ENCODE measurements at places on chromosomes 1 and 21.

- DNase-seq = no peak
These were observed 672 bp upstream of the PHLDA3 start for GRCh38 chr1:201469645-201470074.

- no peak for DNase-seq
These were observed 3.1 kb downstream of the COL6A1 start for GRCh38 chr21:45984584-45985095.

DNA sequence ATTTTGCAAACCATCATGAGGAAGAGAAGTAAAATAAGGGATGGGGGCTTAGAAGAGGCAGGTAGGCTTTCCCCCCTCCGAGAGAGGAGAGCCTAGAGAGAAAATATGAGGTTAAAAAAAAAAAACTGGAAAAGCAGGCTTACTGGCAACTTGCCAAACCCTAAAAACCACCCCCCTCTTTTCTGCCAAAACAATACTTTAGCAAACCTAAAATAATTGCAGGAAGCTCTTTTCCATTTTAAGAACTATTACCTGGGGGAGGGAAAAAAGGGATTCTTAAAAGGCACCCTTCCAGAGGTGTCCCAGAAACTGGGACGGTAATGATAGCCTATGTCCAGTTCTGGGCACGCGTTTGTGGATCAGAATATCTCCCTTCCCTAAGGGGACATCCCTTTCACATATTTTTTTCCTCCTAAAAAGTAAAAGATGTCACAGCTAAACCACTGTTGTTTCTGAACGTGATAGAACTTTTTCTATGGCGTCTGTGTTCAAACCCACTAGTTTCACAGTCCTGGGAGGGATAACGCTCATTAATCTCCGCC, 1.1 kb upstream of the NFIA start:
- no peak for DNase-seq

DNA sequence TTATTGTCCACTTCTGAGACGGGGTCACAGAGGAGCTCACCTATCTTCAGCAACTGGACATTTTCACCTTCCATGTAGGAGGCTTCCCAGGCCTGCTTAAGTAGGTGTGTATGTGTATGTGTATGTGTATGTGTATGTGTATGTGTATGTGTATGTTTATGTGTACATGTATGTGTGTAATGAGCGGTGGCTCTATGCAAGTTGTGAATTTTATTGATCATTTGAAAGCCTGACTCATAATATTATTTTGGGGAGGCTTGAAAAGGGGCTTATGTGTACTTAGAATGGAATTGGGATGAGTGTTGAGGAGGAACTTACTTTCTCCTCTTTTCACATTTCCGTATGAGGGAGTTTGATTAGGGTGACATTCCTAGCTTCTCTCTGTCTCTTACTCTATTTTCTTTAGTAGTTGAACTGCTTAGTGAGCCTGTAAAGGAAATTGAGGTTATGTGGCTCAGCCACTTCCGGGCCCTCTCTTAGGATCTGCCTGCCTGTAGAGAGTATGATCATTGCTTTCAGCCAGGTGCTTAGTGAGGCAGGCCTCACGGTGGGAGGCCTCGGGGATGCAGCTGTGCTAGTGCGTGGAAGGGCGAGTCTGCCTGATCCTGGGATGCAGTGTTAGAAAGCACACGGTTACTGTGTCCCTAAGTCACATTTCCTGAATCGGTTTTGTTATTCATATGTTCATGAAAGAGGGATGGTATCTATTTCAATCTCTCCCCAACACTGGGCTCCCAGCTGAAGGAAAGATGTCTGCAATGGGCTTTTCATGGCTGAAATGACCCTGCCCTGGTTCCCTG, 61.0 kb downstream of the IER5 start:
- peak; percentile 85 for DNase-seq

GRCh38 chr1:60637651-60638050, 444.7 kb upstream of the NFIA start:
- DNase-seq = no peak

DNA sequence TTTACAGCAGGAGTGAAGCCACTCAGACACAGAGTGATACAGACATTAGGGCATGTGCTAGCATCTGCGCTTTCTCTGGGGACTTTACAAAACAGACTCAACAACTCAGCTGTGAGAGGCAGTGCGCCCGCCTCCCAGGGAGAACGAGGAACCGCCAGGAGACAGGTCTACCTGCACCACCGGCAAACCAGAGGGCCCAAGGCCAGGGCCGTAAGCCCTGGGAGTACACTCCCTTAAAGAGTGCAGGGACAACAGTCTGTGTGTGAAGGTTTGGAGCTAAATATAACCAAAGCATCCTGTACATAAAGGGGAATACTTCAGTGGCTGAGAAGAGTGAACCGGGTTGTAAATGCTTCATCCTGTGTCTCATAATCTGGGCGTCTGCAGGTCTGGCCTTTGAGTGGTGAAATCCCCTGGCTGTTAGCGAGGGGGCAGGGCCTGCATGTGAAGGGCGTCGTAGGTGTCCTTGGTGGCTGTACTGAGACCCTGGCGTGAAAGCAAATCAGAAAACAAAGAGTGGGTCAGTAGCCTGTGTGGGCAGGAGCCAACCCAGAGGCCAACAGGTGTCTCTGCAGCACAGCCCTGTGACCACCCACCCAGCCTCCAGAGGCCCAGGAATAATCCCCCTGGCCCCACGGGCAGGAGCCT, 86.9 kb downstream of the CD247 start:
- DNase-seq = no peak

DNA sequence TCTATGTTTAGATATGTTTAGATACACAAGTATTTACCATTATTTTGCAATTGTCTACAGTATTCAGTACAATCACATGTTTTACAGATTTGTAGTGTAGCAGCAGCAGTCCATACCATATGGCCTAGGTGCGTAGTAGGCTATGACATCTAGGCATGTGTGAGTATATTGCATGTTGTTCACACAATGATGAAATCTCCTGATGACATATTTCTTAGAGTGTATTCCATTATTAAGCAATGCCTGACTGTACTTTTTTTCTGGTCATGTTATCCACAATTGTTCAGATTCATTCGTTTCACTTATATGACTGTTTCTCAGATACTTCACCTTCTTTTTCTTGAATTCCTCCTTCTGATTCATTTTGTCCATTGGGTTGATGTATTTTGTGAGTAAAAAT, 9.9 kb upstream of the BACE2 start:
- DNase-seq = no peak

DNA sequence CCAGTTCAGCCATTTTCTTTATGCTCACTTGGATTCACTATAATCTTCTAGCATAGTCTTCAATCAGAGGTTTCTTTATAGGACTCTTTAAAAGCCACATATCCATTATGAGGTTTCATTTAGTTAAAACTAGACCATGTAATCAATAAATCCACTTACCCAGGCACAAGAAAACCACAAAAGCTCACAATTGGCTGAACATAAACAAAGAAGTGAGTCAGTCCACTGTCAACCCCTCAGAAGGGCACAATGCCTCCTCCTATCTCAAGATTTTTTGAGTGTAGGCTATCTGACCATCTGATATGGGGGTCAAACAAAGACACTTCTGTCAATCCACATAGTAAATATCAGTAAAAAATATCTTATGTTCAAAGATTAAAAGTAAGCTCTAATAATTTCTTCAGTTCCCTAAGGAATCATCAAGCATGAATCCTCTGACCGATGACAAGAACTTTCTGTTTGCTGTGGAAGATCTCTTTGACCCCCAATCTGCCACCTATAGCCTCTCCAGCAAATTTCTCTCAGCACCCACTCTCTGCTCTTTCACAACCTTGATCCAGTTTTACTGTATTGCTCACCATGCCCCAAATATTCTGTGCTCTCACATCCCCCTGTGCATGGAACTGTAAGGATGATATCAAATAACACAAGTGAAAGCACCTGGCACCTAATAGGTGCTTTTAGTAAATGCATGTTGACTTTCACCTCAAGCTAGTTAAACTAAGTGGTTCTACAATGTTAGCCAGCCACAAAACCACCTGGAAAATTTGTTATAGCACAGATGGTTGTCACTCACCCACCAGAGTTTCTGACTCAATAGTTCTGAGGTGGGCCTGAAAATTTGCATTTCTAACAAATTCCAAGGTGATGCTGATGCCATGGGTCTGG, 16.7 kb downstream of the RAB3B start:
- no peak for DNase-seq

- DNase-seq = no peak
These were observed 69.0 kb downstream of the UBIAD1 start for GRCh38 chr1:11341901-11342552.

GRCh38 chr1:61318319-61319125, 236.2 kb downstream of the NFIA start:
- peak; percentile 92 for DNase-seq

DNA sequence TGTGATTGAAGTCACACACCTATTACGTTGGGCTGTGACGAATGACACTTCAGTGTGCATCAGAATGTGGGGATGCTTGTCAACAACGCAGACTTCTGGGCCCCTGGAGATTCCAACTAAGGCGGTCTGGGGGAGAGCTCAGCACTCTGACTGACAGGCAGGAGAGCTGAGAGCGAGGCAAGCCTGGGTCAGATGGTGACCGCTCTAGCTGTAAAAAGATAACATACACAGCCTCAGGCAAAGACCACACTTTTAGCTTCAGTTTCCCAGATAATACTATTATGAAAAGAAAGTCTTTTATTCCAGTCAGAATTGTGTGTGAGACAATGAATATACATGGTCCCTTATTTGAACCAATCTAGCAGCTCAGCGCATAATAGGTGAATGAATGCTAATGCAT, 25.4 kb downstream of the EDARADD start:
- DNase-seq = no peak

- DNase-seq = no peak
These were observed 142.4 kb downstream of the NAV1 start for GRCh38 chr1:201681375-201681774.

GRCh38 chr1:41501581-41501980, 17.1 kb upstream of the EDN2 start:
- DNase-seq = no peak

DNA sequence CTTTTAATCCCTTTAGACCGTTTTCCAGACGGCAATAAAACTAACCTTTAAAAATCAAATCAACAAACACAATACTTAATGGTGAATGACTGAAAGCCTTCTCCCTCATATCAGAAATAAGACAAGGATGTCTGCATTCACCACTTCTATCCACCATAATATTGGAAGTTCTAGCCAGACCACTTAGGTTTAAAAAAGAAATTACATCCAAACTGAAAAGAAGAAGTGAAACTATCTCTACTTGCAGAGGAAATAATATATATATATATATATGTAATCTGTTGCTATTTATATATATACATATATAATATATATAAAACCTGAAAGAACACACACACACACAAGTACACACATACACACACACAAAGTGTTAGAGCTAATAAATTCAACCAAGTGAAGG, 100.4 kb downstream of the BRINP3 start:
- DNase-seq = no peak

GRCh38 chr1:11725616-11726015, 10.3 kb upstream of the AGTRAP start:
- DNase-seq = no peak

GRCh38 chr1:83581747-83582146, 417.2 kb downstream of the TTLL7 start:
- no peak for DNase-seq

DNA sequence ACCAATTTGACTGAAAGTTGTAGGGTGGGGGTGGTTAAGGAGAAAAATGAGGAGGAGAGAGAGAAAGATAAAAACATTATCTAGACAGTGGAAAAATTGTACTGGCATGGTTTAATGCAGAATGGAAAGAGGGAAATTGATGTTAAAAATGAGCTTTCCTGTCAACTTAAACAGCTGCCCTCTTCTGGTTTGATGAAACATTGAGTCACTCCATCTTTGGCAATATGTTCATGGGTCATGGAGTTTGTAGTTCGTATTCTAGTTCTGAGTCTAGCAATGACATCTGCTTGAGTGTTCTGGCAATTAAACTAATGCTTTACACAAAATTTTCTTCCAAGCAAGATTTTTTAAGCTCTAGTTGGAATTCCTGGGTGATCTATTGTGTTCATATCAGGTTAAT, 9.6 kb downstream of the ZNF648 start:
- DNase-seq = peak; percentile 3

- DNase-seq = no peak
These were observed 5.2 kb upstream of the HSD3B2 start for GRCh38 chr1:119409731-119410130.

GRCh38 chr1:5716126-5716525, 276.1 kb downstream of the NPHP4 start:
- DNase-seq = no peak

DNA sequence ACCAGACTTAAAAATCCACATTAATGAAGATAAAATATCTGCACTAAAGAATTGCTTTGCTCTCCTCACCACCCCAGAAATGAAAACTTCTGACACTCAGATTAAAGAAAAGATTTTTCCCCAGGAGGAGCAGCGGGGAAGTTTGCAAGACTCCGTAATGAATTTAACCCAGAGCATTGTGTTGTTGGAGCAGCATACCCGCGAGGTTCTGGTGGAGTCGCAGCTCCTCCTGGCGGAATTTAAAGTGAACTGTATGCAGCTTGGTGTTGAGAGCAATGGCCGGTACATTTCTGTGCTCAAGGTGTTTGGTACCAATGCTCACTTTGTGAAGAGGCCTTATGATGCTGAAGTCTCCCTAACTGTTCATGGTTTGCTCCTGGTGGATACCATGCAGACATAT, 46.4 kb downstream of the VPS13D start:
- DNase-seq = no peak

- DNase-seq = no peak
These were observed 22.5 kb upstream of the PLA2G2E start for GRCh38 chr1:19945914-19946313.

DNA sequence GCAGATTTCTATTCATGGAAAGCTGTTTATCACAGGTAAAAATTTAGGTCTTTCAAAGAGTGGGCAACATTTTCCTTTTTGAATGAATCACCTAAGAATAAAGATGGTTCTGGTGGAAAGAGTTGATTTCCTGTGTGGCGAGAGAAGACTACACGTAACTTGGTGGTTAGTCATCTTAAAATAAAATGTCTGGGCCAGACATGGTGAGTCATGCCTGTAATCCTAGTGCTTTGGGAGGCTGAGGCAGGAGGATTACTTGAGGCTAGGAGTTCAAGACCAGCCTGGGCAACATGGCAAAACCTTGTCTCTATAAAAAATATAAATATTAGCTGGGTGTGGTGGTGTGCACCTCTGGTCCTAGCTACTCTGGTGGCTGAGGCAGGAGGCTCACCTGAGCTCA, 65.7 kb downstream of the DISP1 start:
- peak; percentile 50 for DNase-seq

GRCh38 chr1:25560001-25560400, 16.6 kb downstream of the LDLRAP1 start:
- no peak for DNase-seq

GRCh38 chr1:12057382-12057781, 5.7 kb upstream of the TNFRSF8 start:
- DNase-seq = peak; percentile 78

- no peak for DNase-seq
These were observed 1.6 kb upstream of the TAF12 start for GRCh38 chr1:28644494-28644893.

GRCh38 chr1:183886853-183887252, 81.9 kb downstream of the RGL1 start:
- no peak for DNase-seq

- DNase-seq = no peak
These were observed 54.9 kb downstream of the CD46 start for GRCh38 chr1:207806531-207807325.
